ENCODE measurements at places on chromosomes 13 and 19.

DNA sequence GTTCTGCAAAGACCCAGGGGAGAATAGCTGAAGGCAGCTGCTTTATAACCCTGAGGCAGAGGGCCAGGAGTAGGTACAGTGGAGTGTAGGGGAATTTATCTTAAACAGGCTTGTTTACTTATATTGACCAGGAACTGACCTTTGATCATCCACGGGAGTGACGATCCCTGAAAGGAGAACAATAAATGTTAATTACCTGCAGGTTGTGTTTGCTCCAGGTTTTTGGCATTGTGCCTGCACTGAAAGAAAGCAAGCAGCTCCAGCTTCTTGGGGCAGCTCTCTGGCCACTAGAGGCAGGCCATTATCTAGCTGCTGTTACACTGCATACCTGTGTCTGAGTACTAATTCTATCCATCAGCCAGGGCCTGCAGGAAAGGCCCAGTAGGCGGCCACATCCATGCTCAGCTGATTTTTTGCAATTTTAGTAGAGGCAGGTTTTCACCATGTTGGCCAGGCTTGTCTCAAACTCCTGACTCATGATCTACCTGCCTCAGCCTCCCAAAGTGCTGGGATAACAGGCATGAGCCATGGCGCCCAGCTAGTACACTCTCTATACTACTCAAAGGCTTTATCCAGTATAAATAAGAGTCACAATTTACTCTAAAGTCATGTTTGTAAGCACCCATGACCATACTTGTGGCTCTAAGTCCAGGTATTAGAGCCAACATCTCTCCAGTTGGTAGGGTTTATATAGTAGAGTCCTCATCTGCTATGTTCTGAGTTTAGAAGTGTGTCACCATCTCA lies 8.5 kb upstream of the ZNF91 start:
- H3K27ac ChIP-seq = no peak overlapping the region
- DNase-seq = no peak
- no peaks in the 10 kb centered on the region for H3K27me3 ChIP-seq
- H3K4me3 ChIP-seq = no peak overlapping the region
- H3K36me3 ChIP-seq = peaks cover 68% of the 10 kb centered on the region

- no peaks in the 10 kb centered on the region for H3K36me3 ChIP-seq
- no peak overlapping the region for H3K4me3 ChIP-seq
- no peak for DNase-seq
- H3K4me1 ChIP-seq = peaks cover 15% of the 10 kb centered on the region
- no peak overlapping the region for H3K27ac ChIP-seq
These were observed 34.2 kb downstream of the MBNL2 start for GRCh38 chr13:97256343-97256783.

DNA sequence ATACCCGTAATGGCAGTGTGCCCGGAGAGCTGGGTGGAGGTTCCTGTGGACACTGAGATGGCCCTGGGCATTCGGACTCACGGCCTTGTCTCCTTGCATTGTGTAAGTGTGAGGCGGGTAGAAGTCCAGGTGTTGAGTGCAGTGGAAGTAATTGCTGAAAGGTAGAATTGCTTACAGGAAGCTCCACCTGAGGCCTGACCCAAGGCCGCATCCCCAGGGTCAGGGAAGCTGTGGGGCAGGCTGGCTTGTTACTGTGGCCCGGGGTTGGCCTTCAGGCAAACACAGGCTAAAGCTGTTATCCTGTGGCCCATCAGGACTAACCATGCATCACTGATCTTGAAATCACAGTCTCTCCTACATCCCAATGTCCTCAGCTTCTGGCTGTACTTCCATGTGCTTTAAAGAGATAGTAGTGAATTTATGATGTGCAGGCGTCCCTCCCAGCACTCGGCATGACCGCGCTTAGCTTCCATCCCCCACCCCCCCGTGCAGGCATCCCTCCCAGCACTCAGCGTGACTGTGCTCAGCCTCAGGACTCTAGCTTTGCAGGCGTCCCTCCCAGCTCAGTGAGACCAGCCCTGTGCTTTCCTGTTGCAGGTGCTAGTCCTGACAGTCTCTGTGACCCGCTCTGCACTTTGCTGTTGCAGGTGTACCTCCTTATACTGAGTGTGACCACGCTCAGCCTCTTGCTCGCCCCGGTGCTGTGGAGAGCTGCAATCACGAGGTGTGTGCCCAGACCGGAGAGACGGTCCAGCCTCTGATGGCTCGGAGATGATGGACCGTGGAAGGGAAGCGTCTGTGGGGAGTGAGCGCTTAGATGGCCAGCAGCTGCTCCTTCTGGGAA lies 35.6 kb upstream of the TFDP1 start:
- H3K4me1 ChIP-seq = no peaks in the 10 kb centered on the region
- H3K36me3 ChIP-seq = no peaks in the 10 kb centered on the region
- DNase-seq = no peak
- H3K27ac ChIP-seq = no peak overlapping the region

DNA sequence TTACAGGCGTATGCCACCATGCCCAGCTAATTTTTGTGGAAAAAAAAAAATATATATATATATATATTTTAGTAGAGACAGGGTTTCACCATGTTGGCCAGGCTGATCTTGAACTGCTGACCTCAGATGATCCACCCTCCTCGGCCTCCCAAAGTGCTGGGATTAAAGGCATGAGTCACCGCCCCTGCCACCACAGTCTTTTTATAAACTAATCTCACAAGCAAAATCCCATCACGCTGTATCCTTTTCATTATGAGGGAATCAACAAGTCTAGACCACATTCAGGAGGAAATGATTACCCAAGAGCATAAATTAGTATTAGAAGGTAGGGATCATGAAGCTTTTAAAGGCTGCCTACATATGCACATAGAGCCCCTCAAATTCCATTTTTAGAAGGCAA lies 210.6 kb upstream of the NBEA start:
- DNase-seq = no peak
- no peak overlapping the region for H3K4me3 ChIP-seq
- no peak overlapping the region for H3K27ac ChIP-seq
- H3K36me3 ChIP-seq = no peaks in the 10 kb centered on the region

DNA sequence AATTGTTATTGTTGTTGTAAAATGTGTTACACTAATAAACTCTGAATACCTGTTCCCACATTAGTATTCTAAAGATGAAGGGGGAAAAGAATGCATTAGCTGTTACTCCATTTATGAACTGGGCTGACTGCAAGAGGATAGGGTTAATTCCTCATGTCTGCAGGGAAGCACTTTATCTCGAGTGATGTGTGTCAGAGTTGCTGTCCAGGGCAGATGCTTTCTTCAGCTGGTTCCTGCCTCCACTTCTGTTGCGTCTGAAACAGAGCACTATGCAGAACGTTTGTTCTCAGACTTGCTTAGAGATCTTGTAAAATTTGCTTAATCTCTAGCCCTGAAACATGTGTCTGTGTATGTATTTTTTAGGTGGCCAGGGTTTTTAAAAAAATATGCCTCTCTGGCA lies 318.8 kb downstream of the SPRY2 start:
- H3K27ac ChIP-seq = no peak overlapping the region
- H3K4me1 ChIP-seq = no peaks in the 10 kb centered on the region
- DNase-seq = no peak
- no peak overlapping the region for H3K4me3 ChIP-seq

- H3K4me3 ChIP-seq = no peak overlapping the region
- H3K36me3 ChIP-seq = peaks cover 15% of the 10 kb centered on the region
- H3K4me1 ChIP-seq = no peaks in the 10 kb centered on the region
- H3K27me3 ChIP-seq = no peaks in the 10 kb centered on the region
These were observed 679 bp downstream of the ZNF471 start for GRCh38 chr19:56508290-56508778.

DNA sequence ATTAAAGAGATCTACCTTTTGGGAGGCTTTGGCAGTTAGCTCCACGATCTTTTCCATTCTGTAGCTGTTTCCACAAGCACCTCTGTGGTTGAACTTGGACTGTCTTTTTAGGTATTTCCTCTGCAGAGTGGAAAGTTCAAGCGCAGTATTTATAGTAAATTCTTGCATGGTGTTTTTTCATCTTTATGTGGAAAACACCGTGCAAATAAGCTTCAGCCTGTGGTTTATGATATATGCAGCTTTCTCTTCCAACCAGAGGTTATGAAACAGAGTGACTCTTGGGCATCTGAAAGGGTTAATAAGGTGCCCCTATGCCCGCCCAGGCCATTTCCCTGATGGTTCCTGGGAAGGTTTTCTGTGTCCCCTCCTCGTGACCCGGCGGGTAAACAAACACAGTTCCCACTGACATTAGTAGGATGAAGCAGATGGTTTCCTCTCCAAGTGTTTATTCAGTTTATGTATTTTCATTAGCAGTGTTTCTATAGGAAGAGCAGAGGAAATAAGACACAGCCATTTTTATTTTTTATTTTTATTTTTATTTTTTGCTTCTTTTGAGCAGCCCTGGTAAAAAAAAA lies 39.7 kb upstream of the RNF113B start:
- no peak overlapping the region for H3K4me3 ChIP-seq
- peaks cover 4% of the 10 kb centered on the region for H3K4me1 ChIP-seq
- H3K27me3 ChIP-seq = no peaks in the 10 kb centered on the region
- DNase-seq = no peak
- no peak overlapping the region for H3K27ac ChIP-seq

DNA sequence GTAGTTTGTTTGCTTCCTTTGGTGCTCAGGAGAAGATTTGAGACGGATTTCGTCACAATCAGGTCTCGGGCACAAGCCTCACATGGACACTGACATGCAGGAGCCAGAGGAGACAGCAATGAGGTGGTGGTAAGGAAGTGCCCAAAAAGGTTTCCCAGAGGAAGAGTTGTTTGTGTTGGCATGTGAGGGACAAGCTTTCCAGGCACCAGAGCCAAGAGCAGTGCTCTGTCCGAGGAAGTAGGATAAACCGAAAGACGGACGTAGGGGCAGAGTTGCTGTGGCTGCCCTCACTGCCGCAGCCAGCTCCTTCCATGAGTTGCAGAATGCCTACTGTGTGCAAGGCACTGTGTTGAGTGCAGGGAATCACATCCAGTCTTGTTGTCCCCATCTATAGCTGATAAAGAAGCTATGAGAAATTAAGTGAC lies 27.7 kb downstream of the SAE1 start:
- H3K27me3 ChIP-seq = no peaks in the 10 kb centered on the region
- H3K4me1 ChIP-seq = peaks cover 8% of the 10 kb centered on the region
- peaks cover 61% of the 10 kb centered on the region for H3K36me3 ChIP-seq
- peak overlapping the region; percentile 8 for H3K4me3 ChIP-seq

DNA sequence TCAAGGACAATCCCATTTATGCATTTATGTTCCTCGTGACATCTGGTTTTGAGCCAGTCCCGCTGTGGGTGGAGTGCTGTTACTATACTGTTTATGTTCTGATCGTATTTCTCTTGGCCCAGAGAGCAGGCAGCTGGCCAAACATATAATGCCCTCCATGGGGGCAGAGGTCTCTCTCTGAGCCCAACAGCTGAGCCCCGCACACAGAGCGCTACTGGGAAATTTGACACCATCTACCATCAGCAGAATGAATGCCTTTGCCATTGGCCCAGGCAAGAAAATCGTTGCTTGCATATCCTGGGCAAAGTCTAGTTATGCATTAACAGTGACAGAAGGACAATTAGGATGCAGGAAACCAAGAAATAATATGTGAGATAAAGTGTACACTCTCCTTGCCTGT lies 126.8 kb upstream of the CACNA1A start:
- no peak overlapping the region for H3K27ac ChIP-seq
- H3K4me3 ChIP-seq = peak overlapping the region; percentile 43
- DNase-seq = peak; percentile 49
- H3K4me1 ChIP-seq = peaks cover 7% of the 10 kb centered on the region
- H3K27me3 ChIP-seq = no peaks in the 10 kb centered on the region
- H3K36me3 ChIP-seq = 0 out of 2 replicates have a peak, but pooled peaks cover 2% of the 10 kb centered on the region

GRCh38 chr13:99367663-99368448 lies 60.7 kb upstream of the GPR183 start:
- DNase-seq = no peak
- peaks cover 18% of the 10 kb centered on the region for H3K36me3 ChIP-seq
- no peak overlapping the region for H3K27ac ChIP-seq
- no peaks in the 10 kb centered on the region for H3K4me1 ChIP-seq

DNA sequence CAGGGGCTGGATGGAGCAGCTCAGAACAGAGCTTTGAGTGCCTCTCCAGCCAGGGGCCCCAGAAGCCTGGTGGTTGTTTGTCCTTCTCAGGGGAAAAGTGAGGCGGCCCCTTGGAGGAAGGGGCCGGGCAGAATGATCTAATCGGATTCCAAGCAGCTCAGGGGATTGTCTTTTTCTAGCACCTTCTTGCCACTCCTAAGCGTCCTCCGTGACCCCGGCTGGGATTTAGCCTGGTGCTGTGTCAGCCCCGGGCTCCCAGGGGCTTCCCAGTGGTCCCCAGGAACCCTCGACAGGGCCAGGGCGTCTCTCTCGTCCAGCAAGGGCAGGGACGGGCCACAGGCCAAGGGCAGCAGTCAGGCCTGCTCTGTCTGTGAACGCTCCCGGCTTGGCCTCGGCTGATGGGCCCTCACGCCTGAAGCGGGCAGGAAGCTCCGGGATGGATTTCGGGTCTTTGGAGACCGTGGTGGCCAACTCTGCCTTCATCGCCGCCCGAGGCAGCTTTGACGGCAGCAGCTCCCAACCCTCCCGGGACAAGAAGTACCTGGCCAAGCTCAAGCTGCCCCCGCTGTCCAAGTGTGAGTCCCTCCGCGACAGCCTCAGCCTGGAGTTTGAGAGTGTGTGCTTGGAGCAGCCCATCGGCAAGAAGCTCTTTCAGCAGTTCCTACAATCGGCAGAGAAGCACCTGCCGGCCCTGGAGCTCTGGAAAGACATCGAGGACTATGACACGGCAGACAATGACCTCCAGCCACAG lies at the start of gene GRK1:
GRK1 (plus strand) TSS at position 269 of the 751 bp plus-strand sequence; CDS start at position 437, 168 bp downstream.
- DNase-seq = no peak
- no peak within 1 kb of the TSS for H3K4me3 ChIP-seq
- H3K27me3 ChIP-seq = no peaks in the 10 kb centered on the region
- no peaks in the 10 kb centered on the region for H3K4me1 ChIP-seq
- no peaks in the 10 kb centered on the region for H3K36me3 ChIP-seq

GRCh38 chr13:106916329-106916976 lies 348.5 kb upstream of the ARGLU1 start:
- DNase-seq = no peak
- no peaks in the 10 kb centered on the region for H3K27me3 ChIP-seq
- peak overlapping the region; percentile 41 for H3K4me3 ChIP-seq
- H3K36me3 ChIP-seq = no peaks in the 10 kb centered on the region

- H3K27me3 ChIP-seq = no peaks in the 10 kb centered on the region
- H3K4me1 ChIP-seq = no peaks in the 10 kb centered on the region
- no peak overlapping the region for H3K27ac ChIP-seq
These were observed 14.0 kb downstream of the DAZAP1 start for GRCh38 chr19:1421218-1421957.

- H3K4me1 ChIP-seq = no peaks in the 10 kb centered on the region
- no peaks in the 10 kb centered on the region for H3K36me3 ChIP-seq
These were observed 1.0 kb downstream of the SMIM24 start for GRCh38 chr19:3479177-3479833.

DNA sequence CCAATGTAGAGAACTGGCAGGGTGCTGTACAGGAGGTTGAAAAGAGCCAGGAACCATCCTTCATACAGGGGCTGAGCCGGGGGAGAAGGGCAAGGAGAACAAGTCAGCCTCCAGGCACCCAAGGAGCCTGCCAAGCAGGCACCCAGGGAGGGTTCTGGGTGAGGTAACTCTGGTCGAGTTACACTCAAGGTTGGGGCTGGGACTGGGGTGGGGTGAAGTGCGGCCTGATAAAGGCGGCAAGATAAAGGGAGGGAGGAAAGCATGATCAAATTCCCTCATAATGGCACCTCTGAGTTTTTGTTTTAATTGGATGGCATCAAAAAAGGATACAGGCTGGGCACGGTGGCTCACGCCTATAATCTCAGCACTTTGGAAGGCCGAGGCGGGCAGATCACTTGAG lies 25.0 kb downstream of the ATP8B3 start:
- no peaks in the 10 kb centered on the region for H3K36me3 ChIP-seq
- no peaks in the 10 kb centered on the region for H3K27me3 ChIP-seq
- H3K4me3 ChIP-seq = no peak overlapping the region
- H3K27ac ChIP-seq = no peak overlapping the region

Measured in H9 (cell line).